Spinal cord (tissue), 10 donors: ENCODE measurements at places on chromosomes 11 and 22. TPM values are rescaled to one million over a fixed set of nuclear protein-coding genes. Genes with fewer than 3 reads are reported as not detected.

DNA sequence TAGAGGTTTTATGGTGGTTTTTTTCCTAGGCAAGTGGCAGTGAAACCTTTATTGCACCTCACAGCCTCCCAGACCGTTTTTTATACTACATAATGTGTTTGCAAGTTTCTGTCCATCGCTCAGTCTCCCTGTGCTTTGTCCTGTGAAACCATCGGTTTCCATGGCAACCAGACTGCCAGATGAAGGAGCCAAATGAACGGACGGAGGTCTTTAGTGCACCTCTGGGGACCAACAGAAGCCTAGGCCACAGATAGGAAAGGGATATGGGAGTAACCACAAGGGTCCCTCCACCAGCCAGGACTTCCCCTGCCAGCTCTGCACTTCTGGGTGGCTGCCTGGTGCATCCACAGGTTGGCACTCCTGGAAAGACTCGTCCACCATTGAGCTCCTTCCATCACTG is 165.0 kb downstream of the CHST1 start:
- no peak for DNase-seq
- no peak overlapping the region for H3K4me3 ChIP-seq
- H3K27me3 ChIP-seq = no peaks in the 10 kb centered on the region
- H3K27ac ChIP-seq = no peak overlapping the region
- H3K4me1 ChIP-seq = peaks cover 22% of the 10 kb centered on the region

DNA sequence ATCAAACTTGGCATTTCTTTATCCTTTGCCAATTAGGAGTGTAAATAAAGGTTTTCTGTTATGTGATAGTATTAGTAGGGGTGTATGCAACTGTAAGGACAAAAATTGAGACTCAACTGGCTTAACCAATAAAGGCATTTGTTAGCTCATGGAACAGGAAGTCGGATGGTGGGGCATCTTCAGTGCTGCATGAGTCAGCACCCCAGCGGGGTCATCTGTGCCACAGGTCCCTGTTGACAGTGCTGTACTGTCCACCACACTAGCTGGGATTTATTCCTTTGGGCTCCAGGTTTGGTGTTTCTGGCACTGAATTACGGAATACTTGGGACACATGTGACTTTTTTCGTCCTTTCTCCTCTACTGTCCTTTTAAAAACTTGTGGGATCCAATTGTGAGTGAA is 86.0 kb downstream of the PPP6R3 start:
- H3K27ac ChIP-seq = no peak overlapping the region
- H3K36me3 ChIP-seq = peaks cover 31% of the 10 kb centered on the region
- H3K4me1 ChIP-seq = peaks cover 5% of the 10 kb centered on the region
- no peak overlapping the region for H3K4me3 ChIP-seq
- no peaks in the 10 kb centered on the region for H3K27me3 ChIP-seq

- peaks cover 6% of the 10 kb centered on the region for H3K36me3 ChIP-seq
- peaks cover 36% of the 10 kb centered on the region for H3K4me1 ChIP-seq
- no peak overlapping the region for H3K4me3 ChIP-seq
- no peak for DNase-seq
- H3K27ac ChIP-seq = no peak overlapping the region
Observed at GRCh38 chr11:16987205-16987568, 27.0 kb downstream of the PLEKHA7 start.

Gene SLC22A9
- total RNA-seq = 0.10 TPM

Gene C1QTNF5
- total RNA-seq = 63.1 TPM

Gene TRIM48
- total RNA-seq = not detected

Gene FAM227A
- total RNA-seq = 5.9 TPM
